ENCODE measurements at places on chromosomes 12 and 14.

- DNase-seq: no peak
Observed at GRCh38 chr14:67436006-67436866, 24.3 kb upstream of the PLEK2 start.

DNA sequence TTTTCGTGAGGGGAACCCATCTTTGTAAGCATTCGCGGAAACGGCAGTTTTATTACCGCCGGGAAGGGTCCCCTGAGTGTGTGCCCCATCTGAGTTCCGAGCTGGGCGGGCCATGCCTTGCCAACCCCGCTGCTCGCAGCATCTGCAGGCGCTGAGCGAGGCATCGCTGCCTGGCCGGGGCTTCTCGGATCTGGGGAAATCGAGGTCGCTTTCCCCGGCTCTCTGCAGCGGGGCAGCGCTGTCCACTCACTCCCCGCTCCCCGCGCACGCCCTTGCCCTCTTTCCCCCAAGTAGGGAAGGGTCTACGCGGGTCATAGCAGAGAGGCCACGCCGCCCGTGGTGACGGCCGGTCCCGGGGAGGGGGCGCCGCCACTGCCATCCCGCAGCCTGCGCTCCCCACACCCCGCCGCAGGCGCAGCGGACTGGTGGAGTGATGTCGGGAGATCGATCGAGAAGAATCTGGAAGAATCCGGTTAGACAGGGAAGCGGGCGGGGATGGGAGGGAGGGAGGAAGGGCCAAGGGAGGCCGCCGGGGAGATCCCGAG lies 507 bp upstream of the FKBP4 start:
- peak; percentile 39 for DNase-seq

GRCh38 chr12:102992297-102992696 lies 34.8 kb downstream of the ASCL1 start:
- no peak for DNase-seq

DNA sequence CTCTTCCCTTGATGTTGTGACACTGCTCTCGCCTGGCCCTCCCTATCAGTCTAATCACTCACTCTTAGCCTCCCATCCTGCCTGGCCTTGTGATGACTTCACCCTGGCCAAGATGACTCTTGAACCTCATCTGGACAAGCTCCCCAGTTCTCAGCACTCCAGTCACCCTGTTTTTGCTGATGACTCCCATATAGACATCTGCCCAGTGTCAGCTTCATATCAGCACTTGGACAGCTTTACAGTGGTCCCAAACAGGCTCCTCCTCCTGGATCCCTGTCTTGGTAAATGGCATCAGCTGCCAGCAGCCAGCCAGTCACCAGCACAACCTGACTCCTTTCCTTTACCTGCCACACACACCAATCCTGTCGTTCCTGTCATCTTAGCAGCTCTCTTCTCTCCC lies 104.2 kb downstream of the POLR3B start:
- no peak for DNase-seq

DNA sequence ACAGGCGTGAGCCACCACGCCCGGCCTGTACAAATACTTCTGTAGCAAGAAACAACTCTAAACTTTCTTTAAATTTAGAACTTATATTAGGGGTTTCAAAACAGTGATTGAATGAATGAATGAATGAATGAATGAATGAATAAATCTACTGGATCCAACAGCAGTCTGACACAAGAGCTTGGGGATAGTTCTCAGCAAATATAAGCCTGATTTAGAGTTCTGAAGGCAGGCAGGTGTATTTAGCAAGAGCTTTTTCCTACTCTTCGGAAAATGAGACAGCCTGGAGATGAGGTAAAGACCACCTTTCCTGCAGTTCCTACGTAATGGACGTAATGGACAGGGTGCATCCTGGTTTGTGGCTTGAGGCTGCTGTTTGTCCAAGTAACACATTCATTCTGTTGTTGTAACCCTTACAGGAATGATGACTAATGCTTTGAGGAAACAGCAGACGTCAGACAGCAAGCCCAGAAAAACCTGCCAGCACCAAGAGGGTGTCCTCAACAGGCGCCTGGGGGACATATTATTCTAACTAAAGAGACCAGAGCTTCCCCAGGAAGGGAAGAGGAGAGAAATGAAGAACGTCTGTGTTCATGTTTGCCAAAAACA lies 277.4 kb upstream of the SOX5 start:
- no peak for DNase-seq

- no peak for DNase-seq
Observed at GRCh38 chr14:36525746-36526099, 5.7 kb upstream of the NKX2-1 start.

GRCh38 chr14:75655235-75655634 lies 5.4 kb downstream of the ERG28 start:
- no peak for DNase-seq

- DNase-seq: no peak
Observed at GRCh38 chr14:94102768-94103482, 7.6 kb upstream of the IFI27 start.

DNA sequence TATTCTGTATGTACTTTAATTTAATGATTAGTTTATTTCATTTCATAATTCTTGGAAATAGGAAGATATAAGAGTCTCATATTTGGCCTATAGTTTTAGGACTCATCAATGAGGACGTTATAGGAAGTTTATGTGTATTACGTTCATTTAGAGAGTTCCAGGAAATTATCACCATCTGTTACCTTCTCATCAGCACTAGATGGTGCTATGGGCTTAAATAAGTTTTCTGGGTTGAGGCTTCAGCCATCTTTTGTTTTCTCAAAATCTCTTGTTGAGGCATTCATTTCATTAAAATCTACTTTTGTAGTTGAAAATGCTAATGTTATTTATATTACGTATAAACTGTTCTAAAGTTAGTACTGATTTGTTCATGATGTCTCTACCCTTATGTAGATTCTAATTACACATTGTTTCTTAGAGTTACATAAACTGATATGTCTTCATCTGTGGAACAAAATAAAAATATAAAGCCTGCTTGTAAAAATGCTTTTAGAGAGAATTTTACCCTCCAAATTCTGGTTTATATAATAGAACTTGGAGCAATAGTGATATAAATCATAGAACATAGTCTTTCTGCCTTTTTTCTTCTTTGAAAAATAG lies 89.2 kb downstream of the CFAP54 start:
- DNase-seq: peak; percentile 31

DNA sequence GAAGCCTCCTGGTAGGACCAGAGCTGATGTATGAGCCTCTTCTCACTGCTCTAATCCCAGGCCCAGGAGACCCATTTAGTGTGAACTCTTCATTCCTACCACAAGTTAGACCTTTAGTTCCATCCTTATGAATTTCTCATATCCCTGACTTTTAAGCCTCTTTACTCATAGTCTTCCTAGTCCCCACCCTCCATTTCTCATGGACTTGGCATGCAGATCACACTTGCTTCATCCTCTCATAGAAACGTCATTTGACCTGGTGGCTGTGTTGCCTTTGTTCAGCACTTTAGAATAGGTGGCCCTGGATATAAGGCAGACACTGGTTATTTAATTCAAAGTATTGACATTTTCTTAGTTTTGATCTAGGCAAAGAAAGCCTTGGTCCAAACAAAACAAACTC lies 99.5 kb downstream of the SLC16A7 start:
- no peak for DNase-seq

DNA sequence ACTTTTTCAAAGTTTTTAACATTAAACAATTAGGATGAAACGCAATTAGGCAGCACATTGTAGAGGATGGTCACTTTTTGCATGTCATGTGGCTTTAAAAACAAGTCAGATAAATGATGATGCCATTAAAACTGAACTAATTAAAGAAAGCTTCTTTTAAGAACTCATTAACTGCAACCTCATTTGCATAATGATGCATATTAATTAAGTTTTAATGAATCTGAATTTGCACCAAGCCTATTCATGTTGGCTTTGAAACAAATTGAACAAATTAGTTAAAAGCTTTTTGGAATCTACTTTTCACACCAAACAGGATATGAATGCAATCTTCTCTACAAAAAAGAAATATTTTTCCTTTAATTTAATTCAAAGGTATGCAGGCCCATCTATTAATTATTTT lies 499.0 kb downstream of the VRK1 start:
- DNase-seq: no peak

DNA sequence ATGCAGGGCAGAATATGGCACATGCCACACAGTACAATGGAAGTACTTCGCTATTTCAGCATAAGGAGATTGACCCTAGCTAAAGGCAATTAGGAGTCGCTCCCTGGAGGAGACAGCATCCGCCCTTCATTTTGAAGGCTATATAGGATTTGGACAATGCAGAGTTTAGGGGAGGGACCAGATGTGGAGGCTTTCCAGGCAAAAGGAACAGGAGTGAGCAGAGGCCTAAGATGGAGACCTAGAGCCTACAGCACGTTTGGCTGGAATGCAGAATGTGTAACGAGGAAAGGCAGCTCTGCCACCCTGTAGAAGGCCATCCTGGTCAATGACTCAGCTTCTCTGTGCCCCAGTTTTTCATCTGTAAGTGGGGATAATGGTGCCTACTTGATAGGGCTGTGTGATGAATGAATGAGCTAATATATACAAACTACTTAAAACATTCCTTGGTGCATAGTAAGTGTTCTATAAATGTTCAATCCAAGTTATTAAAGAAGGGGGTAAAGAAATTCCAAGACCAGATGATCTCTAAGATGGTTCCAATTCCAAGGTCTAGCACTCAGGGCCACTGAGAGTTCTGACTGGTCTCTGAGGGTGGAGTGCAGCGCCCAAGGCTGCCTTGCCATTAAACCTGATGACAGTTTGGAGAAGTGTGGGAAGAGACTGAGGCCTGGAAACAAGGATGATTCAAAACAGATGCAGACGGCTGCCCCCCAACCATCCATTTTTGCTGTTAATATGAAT lies 54.3 kb upstream of the FRMD6 start:
- no peak for DNase-seq

Measured in germinal center (tissue), 1 donor.